ENCODE measurements at places on chromosomes 2 and 18.

- no peak for DNase-seq
These were observed 239.8 kb downstream of the RBM43 start for GRCh38 chr2:151021747-151022452.

DNA sequence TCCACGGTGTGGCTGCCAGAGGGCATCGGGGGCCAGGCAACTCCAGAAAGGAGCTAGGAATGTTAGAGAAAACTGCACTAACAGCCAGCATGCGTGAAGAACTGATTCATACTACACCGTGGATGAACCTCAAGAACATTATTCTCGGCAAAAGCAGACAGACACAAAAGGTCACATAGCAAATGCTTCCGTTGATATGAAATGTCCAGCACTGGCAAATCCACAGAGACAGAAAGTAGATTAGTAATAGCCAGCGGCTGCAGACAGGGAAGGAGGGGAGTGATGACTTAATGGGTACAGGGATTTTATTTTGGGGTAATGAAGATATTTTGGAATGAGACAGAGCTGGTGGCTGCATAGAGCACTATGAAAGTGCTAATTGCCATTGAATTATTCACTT is 37.4 kb downstream of the SCTR start:
- no peak for DNase-seq

DNA sequence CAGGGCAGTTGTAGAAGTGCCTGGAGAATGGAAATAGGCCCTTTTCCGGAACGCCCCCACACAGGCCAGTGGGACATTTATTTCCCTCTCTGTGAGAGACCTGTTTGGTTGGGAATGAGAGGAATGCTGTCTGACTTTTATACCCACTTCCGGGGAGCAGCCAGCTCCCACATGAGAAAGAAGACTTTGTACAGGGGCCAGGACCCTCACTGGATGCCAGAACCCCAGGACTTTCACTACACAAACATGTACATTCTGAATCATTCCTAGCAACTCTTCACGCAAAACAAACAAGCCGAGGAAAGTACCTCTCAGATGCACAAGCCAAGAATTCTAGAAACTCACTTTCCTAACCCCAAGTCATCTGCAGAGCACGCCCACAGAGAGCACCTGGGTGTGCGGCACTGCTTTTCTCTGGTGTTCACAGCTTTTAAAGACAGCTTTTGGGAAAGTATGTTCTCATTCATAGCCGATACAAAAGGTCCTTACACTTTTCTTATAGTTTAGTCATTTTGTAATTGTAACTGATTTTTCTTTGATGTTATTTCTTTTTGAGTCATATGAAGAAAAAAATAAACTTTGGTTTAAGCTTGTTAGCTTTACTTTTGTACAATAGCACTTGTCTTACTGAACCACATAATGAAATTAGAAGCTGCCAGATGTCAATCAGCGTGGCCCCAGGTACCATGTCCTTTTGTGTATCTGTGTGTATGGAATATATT is 856.1 kb upstream of the ID2 start:
- DNase-seq, result no peak

- no peak for DNase-seq
These were observed 25.3 kb downstream of the SFTPB start for GRCh38 chr2:85642725-85643124.

Measured in stimulated activated CD4-positive, alpha-beta T cell treated with anti-CD3 and anti-CD28 coated beads, TNF-alpha, amount 100 ng/mL, for 4 hours (primary cell).